ENCODE measurements at places on chromosomes 1 and 21.

- no peak for DNase-seq
Measured at GRCh38 chr1:59317780-59318179, 20.9 kb downstream of the FGGY start.

- no peak for DNase-seq
Measured at GRCh38 chr1:24986372-24986965, 56.4 kb upstream of the RUNX3 start.

DNA sequence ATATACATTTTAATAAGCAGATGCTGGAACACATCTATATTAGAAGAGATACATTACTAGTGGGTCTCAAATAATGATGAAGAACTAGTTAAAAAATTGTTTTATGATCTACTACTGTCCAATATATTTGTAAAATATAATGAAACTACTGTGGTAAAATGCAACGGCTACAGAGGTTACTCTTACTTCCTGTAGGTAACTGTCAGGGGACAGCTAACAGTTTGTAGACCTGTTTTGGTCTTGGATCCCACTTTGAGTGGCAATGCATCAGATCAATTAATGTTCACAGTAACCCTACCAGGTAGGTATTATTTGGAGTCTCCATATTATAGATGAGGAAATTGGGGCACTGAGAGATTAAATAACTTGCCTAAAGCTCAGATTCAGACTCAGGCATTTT is 26.7 kb upstream of the MYSM1 start:
- no peak for DNase-seq

- no peak for DNase-seq
Measured at GRCh38 chr1:185578293-185578692, 155.9 kb upstream of the HMCN1 start.

- no peak for DNase-seq
Measured at GRCh38 chr21:24561291-24561690, 1046.0 kb downstream of the MRPL39 start.

- no peak for DNase-seq
Measured at GRCh38 chr1:65063025-65063424, 85.0 kb upstream of the AK4 start.

DNA sequence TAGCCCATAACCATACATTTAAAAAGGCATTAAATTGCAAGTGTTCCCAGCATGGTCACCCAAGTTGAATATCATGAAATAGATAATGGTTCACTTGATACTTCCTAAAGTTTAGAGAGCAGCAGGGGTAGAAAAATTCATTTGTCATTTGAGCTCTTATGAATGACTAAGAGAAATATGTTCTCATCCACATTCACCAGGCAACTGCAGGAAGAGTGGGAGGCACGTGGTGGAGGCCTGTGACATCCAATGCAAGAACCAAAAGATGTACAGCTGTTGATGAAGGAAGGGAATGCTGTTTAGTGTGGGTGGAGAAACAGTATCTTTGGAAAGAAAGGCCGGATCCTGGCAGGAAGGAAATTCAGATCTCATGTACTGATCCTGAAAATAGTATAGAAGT is 473.1 kb downstream of the ADGRL2 start:
- no peak for DNase-seq

GRCh38 chr1:50308878-50309277 is 114.4 kb downstream of the DMRTA2 start:
- DNase-seq = no peak

GRCh38 chr1:6465461-6466005 is 440 bp downstream of the TNFRSF25 start:
- no peak for DNase-seq

DNA sequence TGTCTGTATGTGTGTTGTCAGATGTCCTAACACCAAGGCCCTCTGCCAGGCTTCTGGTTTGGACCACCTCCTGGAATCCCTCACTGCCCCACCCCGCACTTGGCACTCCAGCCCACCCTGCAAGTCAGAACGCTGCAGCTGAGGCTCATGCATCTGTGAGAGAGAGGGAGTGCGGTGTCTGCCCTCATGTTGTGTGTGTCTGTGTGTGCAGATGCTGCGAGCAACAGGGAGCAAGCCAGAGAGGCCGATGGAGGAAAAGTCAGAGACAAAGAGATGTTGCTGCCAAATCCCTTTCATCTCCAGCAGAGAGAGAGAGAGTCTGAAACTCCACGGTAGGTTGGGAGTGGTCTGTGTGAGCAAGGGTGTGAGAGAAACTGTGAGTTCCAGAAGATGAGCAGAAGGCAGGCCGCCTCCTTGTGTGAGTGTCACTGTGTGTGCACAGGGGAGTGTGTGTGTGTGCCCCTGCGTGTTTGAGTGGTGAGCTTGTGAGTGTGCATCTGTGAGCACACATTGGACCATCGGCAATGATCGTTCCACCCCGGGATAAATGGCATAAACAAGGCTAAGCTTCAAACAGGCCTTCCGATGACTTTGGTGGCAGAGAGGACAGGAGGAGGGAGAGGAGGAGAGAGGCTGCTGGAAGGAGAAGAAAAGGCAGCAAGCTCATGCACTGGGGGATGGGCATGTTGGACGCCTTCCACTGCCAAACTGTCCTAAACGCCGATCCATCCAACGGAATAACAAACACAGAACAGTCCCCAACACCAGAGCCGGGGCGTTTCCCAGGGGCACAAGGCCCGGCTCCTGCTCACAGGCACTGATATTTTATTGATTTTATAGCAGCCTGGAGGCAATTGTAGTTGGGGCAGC is 99.2 kb upstream of the GRIK3 start:
- DNase-seq = no peak

DNA sequence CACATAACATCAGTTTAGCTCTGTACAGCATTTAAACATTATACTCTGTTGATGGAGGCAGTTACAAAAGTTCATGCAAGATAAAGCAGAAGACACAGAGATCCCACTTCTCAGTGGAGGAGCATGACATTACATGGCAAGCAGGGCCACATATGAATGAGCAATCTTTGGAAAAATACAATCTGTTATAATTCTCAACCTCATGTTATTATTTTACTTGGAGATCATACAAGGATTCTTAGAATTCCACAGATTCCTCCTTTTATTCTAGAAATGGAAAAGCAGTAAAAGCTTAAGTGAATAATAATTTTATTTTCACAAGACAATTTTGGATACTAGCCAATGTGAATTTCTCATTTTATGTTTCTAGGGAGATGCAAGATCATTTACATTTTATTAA is 66.6 kb downstream of the IFI44 start:
- no peak for DNase-seq

- no peak for DNase-seq
Measured at GRCh38 chr1:39269791-39270342, 65.4 kb downstream of the MACF1 start.

- DNase-seq = no peak
Measured at GRCh38 chr1:114609826-114610225, 28.4 kb upstream of the BCAS2 start.

All from NCI-H1092 (cell line).